ENCODE measurements at places on chromosomes 6 and 20.

- DNase-seq = no peak
Observed at GRCh38 chr6:80363501-80364122, 257.1 kb downstream of the BCKDHB start.

DNA sequence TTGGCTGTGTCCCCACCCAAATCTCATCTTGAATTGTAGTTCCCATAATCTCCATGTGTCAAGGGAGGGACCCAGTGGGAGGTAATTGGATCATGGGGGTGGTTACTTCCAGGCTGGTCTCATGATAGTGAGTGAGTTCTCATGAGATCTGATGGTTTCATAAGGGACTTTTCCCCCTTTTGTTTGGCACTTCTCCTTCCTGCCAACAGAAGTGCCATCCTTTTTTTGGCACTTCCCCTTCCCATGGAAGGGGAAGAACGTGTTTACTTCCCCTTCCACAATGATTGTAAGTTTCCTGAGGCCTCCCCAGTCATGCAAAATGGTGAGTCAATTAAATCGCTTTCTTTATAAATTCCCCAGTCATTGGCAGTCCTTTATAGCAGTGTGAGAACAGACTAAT is 18.0 kb upstream of the PI3 start:
- no peak for DNase-seq

- no peak for DNase-seq
Observed at GRCh38 chr6:75937846-75938245, 134.6 kb downstream of the IMPG1 start.

GRCh38 chr6:142510211-142510610 is 208.4 kb downstream of the ADGRG6 start:
- DNase-seq = no peak

DNA sequence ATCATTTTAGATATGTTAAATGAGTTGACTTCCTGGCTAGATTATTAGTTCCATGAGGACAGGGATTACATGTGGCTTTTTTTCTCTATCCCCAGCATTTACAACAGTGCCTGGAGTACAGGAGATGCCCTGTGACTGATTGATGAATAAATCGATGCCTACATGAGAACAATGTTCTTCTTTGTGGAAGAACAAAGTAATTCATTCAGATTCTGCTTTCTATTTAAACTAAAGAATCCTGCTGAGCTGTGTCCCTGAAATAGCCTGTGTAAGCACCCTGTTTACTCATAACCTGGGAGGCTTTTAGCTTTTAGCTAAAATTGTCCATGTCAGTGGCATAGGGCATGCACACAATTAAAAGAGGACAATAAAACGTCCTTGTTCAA is 125.1 kb upstream of the BTBD3 start:
- no peak for DNase-seq
